GM13976 (cell line): ENCODE measurements at places on chromosomes 2 and 18.

- no peak for DNase-seq
Measured at GRCh38 chr18:44117821-44118220, 562.9 kb upstream of the SETBP1 start.

DNA sequence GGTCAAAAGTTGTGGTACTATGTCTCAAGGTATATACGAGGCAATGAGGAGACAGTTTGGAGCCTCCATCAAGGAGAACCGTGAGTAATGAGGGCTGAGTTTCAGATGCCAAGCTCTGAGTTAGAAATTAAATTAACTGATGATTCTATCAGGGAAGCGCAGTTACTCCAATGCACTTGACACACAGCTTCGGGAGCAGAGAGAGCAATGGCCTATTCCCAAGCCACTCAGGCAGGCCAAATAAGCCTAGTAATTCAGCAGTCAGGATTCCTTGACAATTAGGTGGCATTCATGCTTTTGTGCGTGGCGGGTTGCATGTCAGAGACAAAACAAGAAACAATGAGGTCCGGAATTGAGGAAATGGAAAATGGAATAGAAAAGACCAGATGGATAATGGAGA, 123.2 kb downstream of the MMADHC start:
- DNase-seq: no peak

DNA sequence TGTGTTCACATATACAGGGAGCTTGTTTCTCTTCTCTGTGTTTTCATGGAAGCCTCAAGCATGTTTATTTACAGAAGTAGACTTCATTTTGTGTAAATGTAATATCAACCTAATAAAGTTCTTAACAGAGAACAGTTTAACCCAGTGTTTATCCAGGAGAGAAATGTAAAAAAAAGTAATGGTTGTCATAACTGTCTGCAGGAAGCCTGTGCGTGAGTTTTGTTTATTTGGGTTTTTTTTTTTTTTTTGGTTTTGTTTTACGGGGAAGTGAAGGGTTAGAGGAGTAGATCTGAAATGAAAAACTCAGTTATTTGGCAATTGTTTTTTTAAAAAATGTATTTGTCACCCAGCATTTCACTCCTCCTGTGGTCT, 124.7 kb downstream of the RAPGEF4 start:
- DNase-seq: no peak

GRCh38 chr2:218000136-218000535, 2.7 kb downstream of the TNS1 start:
- no peak for DNase-seq

GRCh38 chr18:27931535-27931934, 245.4 kb downstream of the CDH2 start:
- DNase-seq: no peak
